ENCODE measurements at places on chromosomes 1 and 21. TPM values are rescaled to one million over a fixed set of nuclear protein-coding genes. Genes with fewer than 3 reads are reported as not detected.

Gene KPRP
- not detected for total RNA-seq

Gene CELF3
- not detected for total RNA-seq

Gene LCE2B
- not detected for total RNA-seq

Gene TENT5C
- 0.34 TPM for total RNA-seq

Gene CFAP74
- 0.07 TPM for total RNA-seq

Gene RAD54L
- 0.28 TPM for total RNA-seq

Gene CSRP1
- total RNA-seq: 205 TPM

Gene MYBPH
- total RNA-seq: not detected

Gene DNM3
- 2.1 TPM for total RNA-seq

Gene SPSB1
- 30.8 TPM for total RNA-seq

Gene RIPPLY3
- under 0.01 TPM for total RNA-seq

Gene SLAMF9
- total RNA-seq: 0.14 TPM

Gene PRR9
- total RNA-seq: 2.1 TPM

Gene GABRD
- not detected for total RNA-seq

Gene KCNA2
- total RNA-seq: under 0.01 TPM

Gene HSD3B1
- total RNA-seq: not detected

Gene PRKCZ
- total RNA-seq: 42.1 TPM

Gene TNFRSF8
- total RNA-seq: not detected

Gene RGS5
- 5.1 TPM for total RNA-seq

Gene DNAJC28
- total RNA-seq: 1.6 TPM

Gene OVAAL
- total RNA-seq: not detected

Gene OR2T34
- total RNA-seq: not detected

Gene ACTL8
- total RNA-seq: not detected

Gene NFIA
- 10.9 TPM for total RNA-seq

Gene VHLL
- total RNA-seq: not detected

Gene AIRE
- total RNA-seq: not detected

Gene TRIM46
- total RNA-seq: 1.3 TPM

Gene FMO1
- total RNA-seq: not detected

Gene FCRL4
- not detected for total RNA-seq

Gene HES3
- not detected for total RNA-seq

Gene SCNM1
- 24.1 TPM for total RNA-seq

Gene CYYR1
- total RNA-seq: 0.68 TPM

Gene RAB42
- total RNA-seq: under 0.01 TPM

Gene TLCD4
- total RNA-seq: 0.34 TPM

Gene CNIH3
- 0.68 TPM for total RNA-seq

Gene TTC24
- not detected for total RNA-seq

Gene S100A7
- total RNA-seq: 2.1 TPM

Gene GSTM1
- total RNA-seq: not detected
